ENCODE measurements at places on chromosomes 3 and 15.

- no peak for DNase-seq
Measured at GRCh38 chr3:124131580-124131979, 139.7 kb upstream of the ROPN1 start.

DNA sequence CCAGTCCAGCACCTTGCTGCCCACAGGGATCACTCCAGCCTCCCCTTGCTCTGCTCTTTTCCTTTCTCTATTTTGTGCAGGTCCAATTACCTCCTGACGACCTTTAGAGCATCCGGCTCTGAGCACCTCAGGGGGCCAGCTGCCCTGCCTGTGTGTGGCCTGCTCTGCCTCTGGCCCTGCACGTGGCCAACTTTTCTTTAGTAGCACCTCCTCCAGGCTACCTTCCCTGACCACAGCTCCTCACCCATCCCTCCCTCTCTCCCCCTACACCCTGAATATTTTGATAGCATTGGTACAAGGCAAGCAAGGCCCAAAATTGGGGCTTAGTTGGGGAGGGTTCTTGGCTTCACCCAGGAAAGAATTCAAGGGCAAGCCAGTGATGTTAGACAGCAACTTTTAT, 66.9 kb upstream of the PRR20G start:
- DNase-seq = no peak

DNA sequence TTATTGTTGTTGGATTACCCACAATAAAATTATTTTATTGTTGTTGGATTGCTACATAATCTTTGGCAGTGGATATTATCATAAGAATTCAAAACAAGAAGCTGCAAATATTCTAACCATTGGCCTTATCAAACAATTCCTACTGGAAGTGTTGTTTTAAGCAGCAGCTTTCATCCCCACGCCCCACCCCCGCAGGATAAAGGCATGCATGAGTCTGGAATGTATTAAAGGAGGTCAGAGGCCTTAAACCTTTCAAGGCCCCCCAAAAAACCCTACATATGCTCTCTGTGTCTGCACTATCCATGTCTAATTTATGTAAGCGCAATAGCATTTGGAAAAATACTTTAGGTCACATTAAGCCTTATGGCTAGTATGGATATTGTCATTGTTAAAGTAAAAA, 23.1 kb downstream of the P3H2 start:
- no peak for DNase-seq

GRCh38 chr3:2993736-2994135, 116.4 kb downstream of the IL5RA start:
- no peak for DNase-seq

GRCh38 chr3:87336761-87337160, 60.4 kb upstream of the POU1F1 start:
- no peak for DNase-seq

DNA sequence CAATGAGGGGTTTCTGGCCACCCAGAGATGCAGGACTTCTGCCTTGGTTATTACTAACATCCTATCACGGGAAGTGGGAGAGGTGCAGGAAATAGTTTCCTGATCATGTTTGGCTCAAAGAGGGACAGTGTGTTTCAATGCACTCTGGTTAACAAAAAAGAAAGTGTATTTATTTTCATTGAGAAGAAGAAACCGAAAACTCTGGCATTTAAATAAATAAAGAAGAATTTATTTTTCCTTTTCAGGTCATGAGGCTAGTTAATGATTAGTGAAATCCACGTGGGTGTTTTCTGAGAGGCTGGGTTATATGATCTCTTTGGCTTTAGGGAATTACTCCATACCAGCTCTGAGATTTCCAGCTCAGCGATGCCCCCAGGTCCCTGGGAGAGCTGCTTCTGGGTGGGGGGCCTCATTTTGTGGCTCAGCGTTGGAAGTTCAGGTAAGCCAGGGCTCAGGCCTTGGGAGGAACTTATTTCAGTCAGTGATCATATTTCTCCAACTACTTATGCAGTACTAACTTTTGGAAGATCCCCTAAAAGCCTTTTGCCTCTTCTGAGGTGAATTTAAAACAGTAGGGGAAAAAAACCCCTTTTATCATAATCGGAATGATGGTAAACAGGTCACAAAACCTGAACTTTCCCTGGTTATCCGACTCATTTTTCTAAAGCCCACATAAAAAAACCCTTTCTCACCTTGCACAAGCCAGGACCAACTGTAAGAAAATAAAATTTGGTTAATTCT, at the start of gene PLA1A:
TSS of gene PLA1A (plus strand) at position 338 of the 741 bp plus-strand sequence. CDS start at position 367, 29 bp downstream.
- DNase-seq = no peak

GRCh38 chr15:74412159-74412558, 21.6 kb downstream of the SEMA7A start:
- DNase-seq = no peak

DNA sequence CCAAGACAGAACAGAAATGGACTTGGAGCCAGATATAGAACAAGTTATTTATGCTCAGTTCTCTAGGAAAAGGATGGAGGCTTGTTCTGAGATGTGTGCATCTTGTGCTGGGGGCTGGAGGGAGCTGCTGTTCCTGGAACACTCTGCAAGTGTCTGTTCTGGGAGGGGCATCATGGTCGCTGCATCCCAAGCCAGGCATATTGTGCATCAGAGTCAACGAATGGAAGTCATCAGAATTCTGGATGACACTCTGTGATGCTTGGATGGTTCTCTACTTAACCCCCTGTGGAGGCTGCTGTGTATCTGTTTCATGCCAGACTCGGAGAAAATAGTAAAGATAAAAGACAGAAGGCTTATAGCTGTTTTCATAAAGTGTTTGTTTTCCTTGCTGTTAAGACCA, 34.7 kb downstream of the RPL22L1 start:
- no peak for DNase-seq

DNA sequence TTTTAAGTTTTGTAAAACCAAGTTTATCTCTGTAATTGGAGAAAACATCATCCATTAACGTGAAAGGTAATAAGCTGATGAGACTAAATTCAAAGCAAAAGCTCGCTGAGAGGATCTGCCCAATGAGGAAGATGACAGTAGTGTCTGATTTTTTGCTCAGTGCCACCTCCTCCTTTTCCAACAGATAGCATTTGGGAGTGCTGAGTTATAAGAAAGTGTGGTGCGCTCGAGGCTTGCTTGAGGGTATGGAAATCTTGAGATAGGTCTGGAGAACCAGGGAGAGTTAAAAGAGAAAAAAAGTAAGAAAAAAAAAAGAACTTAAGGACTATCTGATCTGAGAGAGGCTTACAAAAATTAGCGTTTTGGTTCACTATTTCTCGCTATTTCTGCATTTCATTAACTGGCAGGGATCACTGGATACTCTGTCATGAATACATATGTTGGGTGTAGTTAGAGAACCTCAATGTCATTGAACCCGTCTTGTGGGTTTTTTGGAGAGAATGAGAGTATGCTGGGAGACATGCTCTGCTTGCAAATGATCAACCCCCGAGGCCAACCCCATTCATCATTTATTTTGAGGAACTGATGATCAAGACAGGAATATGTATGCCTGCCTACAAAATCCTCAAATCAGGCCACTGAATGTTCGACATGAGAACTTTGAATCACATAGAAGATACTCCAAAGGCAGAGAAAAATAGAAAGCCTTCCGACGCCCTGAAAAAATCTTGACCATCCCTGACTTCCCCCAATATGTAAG, 973 bp upstream of the USP13 start:
- no peak for DNase-seq

DNA sequence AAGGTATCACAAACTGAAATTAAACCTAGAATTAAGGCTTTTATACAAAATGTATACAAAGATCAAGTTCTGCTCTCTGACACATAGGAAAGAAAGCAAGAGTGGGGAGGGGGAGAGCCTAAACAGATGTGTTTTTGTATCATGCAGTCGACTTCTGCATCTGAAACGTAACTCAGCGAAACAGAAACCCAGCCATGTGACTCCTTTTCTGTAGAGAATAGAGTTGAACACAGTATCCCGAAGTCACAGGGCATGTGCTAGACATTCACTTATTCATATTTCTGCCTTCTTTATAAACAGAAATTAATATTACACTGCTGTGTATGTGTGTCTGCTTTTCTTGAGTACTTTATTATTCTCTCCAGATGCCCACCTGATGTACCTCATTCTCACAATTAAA, 121.0 kb downstream of the PDZRN3 start:
- DNase-seq = no peak

- no peak for DNase-seq
Measured at GRCh38 chr3:102537123-102537522, 102.3 kb downstream of the ZPLD1 start.

DNA sequence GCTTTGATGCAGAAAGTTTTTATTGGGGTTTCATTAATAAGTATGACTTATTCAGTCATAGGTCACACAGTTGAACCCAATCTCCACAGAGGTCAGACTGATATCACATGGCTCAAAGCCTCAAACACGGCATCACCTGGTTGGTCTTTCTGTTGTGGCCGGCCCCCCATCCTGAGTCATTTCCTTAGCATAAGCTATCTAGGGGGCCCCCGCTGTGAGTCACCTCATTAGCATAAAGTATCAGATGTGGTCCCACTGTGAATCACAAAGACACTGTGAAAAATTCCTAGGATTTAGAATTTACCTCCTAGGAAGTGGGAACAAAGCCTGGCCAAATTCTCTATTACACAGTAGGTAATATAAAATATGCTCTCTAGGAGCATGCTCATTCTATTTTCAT, 502.2 kb downstream of the PYDC2 start:
- no peak for DNase-seq

DNA sequence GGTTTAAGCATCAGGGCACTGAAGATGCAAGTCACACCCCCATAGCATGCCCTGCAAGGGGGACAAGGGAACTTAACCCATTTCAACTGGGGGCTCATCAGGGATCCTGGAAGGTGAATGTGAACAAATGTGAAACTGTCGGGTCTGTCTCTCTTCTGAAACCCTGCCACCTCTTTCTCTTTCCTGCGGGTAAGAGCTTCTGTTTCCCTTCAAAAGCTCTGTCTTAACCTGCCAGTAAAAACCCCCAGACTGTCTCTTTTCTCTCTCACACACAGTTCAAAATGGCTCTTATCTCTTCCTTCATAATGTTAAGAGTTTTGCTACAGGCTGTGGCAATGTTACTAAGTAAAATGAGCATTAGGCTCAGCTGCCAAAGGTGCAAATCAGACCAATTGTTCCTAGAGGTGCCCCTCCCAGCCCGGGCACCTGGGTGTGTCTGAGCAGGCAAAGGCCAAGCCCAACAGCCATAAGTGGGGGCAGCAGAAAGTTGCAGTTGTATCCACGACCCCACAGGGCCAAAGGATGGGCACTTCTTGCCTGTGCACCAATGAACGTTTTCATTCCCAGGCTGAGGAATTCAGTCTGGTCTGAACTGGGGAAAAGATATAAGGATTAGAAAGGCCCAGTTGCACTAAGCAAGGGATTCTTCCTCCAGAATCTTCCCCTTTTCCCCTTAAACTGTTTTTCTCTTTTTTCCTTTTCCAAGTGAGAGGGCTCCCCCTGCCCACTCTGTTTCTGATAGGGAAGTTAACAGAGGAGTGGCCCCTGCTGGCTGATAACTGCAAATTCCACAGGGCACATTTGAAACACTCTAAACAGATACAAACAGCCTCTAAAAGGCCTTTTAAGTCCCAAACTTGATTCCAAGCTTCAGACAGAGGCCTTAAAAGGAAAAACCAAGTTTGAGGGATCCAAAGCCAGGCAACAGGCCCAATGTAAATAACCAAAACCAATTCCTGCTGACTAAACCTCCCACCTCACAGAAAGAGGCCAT, 113.8 kb upstream of the EPHA6 start:
- no peak for DNase-seq

- no peak for DNase-seq
Measured at GRCh38 chr15:101579631-101580163, 72.5 kb downstream of the TM2D3 start.

DNA sequence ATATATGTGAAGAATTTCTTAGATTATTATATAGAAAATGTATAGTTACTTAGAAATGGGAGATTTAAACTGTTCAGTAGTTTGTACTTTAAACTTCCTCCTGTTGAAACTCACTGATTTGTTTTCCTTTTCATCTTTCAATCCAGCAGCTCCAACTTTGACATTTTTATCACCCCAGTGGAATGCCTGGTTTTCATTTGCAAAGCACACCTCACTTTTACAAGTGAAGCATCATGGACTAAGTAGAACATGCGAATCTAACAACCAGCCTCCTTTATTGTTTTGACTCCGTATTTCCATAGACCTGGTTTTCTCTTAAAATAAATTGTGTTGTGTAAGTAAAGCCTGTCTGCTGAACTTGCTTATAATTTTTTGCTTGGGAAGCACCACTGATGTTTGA, 97.8 kb upstream of the ROBO2 start:
- DNase-seq = no peak

GRCh38 chr15:38128341-38128781, 124.3 kb upstream of the SPRED1 start:
- DNase-seq = no peak

GRCh38 chr3:157404381-157404780, 32.3 kb upstream of the PTX3 start:
- DNase-seq = no peak

Measured in stimulated activated CD8-positive, alpha-beta memory T cell treated with anti-CD3 and anti-CD28 coated beads, Interleukin-15, amount 100 ng/mL, for 4 hours (primary cell).